ENCODE measurements at places on chromosomes 1 and 21.

DNA sequence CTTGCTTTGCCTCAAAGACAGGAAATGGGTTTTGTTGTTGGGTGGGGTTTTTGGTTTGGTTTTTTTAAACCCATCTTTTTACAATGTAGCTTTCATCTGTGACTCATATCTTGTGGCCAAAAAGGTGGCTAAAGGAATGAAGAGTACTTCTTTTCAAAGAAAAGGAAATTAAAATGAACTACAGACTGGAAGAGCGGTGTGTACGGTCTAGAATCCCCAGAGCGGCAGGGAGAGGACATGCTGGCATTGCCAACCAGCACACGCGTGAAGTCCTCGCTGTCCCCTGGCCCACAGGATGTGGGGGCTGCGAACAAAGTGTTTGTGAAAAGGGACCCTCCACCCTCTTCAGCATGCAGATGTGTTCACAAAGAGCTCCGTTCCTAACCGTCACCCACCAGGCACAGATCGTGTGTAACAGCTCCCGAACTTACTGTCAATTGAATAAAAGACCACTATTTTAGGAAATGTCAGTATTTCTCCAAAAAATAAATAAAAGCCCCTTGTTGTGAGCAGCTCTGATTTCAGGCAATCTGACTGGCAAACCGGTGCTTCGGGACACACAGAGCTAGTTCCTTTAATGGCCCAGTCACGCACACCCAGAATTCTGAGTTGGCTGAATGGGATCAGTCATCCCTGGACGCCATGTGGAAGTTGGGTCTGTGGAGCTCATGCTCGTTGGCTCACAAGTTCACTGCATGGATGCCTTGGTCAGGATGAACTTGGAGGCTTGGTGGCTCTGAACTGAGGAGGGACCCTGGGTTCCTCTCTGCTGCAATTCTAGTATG, 602.9 kb downstream of the NPHP4 start:
- no peak for DNase-seq

DNA sequence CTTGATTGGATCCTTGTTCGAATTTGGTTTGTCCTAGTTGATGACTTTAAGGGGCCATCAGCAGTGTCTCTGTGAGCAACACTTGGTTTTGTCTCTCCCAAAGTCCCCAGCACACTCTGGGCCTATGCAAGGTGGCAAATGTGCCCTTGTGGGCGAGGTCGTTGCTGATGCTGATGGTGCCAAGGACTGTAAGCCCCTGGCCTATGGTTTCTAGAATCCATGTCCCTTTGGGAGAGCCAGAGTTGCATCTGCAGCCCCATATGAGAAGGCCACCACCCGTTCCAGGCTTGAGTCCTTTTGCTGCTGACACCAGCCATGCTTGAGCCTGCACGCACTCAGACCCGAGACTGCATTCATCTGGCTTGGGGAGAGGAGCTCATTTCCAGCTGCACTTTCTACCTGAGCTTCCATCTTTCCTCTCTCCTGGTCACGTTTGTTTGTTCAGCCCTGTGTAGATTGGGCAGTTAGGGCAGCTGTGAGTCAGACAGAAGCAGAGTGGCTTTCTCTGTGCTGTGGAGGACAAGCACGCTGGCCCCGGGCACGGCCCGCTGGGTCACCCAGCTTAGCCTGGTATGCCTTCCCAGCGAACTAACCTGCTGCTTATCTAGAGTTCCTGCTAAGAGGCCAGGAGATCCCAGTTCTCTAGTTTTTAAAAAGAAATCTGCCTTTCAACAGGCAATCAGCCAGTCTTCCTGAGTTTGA, 52.1 kb upstream of the CSF3R start:
- DNase-seq = no peak

- DNase-seq = no peak
Observed at GRCh38 chr1:234862360-234862943, 252.5 kb upstream of the IRF2BP2 start.

- DNase-seq = no peak
Observed at GRCh38 chr1:177069490-177069889, 95.0 kb downstream of the ASTN1 start.

DNA sequence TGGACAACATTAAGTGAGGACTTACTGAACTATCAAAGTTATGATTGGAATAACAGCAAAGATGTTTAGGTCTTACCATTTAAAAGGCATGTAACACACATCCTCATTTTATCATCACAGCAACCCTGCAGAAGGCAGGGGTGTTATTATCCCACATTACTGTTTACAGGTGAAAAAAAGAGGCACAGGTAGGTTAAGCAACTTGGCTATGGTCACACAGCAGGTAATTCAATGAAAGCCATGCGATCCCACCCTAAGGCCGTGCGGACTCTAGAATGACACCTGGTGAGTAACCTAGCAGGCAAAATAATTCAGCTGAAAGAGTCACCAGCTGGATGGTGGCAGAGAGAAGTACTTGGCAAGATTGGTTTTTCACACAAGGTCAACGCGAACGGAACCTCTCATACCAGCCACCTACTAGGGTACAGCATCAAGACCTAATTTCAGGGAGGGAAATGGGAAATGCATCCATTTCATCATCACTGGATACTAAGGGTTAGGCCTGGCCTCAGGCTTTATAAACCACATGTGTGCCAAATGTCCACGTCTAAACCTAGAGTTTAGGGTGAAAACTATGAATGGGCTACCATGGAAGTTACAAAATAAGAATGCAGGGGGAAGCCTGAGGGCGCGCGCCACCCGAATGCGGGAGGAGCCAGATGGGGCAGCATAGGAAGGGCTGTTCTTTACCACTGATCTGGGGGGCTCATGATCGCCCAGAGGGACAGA, 85.3 kb downstream of the SLC66A1 start:
- no peak for DNase-seq

DNA sequence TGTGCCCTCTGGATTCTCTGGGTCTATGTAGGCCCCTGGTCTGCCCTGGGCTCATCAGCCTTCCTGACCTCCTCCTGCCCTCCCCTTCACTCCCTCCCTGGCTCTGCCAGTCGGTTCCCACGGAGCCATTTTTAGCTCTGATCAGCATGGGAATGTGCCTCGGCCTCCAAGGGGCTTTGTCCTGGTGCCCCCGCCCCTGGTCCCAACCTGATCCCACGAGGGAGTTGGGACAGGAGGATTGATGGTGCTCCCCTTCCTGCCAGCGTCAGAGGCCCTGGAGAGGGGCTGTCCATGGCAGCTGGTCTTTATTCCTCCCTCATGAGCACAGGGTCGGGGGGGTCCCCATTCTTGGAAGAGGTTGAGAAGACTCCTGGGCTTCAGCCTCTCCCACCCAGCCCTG, 24.9 kb downstream of the ETNK2 start:
- DNase-seq = no peak

GRCh38 chr1:93907718-93908117, 1.5 kb downstream of the GCLM start:
- no peak for DNase-seq

DNA sequence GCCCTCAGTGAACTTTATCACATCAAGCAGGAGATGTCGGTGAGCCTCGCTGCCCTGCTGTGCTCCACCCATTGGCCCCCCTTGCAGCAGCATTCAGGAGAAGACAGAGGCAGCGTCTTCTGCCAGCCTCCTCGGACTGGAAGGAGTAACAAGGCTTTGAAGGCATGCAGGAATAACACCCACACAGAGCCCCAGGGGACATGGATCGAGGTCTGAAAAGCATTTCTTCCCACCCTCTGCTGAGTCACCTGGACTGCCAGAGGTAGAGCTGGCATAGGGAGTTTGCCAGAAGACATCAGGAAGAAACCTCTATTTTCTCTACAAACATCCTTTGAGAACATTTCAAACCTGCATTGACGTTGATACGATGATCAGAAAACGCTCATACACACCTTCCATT, 42.9 kb downstream of the COL18A1 start:
- no peak for DNase-seq

DNA sequence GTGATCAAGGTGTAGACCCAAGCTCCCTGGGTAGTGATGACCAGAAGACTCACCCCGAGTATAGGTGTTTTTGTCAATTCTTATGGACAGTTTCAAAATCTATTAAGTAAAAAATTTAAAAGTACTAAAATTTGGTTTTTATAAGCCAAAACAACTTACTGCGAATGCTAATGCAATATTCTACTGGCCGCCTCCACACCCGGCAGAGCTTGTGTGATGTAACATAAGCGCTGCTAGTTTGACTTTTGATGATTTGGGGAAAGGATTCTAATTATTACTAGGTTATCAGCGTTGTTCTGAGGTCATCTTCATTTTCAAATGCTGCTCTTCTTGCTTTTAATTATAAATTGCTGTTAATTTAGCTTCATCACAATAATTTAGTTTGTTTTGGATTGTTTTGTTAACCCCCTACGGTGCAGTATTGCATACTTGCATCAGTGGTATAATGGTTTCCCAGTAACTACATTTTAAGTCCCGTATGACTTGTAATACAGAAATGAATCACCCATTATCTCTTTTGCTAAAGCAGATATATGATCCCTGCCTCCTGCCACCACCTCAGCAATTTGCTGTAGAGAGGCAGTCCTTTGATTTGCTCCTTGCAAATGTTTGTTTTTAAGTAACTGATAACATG, 178.0 kb downstream of the SDCCAG8 start:
- no peak for DNase-seq

DNA sequence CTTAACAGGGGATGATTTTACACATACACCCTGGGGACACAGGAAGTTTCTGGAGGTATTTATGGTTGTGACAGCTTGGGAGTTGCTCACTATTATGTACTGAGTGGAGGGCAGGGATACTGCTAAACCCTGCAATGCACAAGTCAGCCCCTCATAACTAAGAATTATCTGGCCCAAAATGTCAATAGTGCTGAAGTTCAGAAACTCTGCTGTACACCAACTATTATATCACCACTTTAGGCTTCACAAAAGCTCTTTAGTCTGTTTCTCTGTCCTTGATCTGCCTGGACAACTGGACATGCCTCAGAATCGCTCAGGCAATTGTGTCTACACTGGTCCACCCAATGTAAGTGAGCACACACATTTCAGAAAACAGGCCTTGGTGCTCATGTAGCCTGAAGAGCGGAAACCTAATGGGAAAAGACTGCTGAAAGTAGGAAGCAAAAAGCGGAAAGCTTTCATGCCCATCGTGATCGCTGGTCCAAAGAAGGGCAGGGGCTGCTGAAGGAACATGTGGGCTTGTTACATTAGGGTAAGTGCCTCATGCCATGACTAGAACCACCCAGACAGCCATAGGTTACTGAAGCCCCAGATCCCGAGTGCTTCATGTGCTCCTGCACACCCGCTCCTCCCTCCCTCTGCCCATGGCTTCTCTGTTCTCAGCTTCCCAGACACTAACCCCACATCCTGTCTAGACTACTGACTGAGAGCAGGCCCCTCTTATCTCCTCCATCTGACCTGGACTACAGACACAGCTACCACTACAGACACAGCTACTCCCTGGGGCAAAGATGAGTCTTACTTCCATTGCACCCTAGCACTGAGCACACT, 73.5 kb downstream of the LRIG2 start:
- no peak for DNase-seq

DNA sequence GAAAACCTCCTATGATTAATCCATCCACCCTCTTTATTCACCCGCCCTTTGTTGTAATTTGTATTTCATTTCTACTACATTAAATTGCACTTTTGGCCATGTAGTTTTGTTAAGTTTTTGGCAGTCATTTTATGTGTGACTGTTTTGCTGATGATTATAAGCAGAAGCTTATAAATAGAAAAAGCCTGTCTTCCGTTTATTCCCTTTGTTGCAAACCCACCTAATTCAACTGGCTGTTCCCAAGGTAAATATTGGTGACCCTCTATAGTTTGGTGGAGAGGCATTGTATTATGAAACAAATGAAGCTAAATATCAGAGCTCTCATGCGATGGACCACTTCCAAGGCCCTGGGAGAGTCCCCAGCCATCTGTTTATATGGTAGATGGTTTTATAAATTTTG, 36.7 kb upstream of the IGSF3 start:
- no peak for DNase-seq

DNA sequence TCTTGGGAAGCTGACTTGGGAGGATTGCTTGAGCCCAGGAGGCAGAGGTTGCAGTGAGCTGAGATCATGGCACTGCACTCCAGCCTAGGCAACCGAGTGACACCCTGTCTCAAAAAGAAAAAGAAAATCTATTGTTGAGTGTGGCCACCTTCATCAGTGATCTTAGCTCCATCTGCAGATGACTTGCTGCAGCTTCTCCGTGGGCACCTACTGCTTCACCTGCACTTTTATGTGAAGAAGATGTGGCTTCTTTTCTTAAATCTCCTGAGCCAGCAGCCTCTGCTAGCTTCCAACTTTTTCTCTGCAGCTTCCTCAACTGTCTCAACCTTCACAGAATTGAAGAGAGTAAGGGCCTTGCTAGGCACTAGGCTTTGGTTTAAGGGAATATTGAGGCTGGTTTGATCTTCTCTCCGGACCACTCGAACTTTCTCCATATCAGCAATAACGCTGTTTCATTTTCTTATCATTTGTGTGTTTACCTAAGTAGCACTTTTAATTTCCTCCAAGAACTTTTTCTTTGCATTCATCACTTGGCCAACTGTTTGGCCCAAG, 28.0 kb downstream of the AGPAT3 start:
- no peak for DNase-seq

- no peak for DNase-seq
Observed at GRCh38 chr1:37919277-37919676, 27.6 kb downstream of the INPP5B start.

DNA sequence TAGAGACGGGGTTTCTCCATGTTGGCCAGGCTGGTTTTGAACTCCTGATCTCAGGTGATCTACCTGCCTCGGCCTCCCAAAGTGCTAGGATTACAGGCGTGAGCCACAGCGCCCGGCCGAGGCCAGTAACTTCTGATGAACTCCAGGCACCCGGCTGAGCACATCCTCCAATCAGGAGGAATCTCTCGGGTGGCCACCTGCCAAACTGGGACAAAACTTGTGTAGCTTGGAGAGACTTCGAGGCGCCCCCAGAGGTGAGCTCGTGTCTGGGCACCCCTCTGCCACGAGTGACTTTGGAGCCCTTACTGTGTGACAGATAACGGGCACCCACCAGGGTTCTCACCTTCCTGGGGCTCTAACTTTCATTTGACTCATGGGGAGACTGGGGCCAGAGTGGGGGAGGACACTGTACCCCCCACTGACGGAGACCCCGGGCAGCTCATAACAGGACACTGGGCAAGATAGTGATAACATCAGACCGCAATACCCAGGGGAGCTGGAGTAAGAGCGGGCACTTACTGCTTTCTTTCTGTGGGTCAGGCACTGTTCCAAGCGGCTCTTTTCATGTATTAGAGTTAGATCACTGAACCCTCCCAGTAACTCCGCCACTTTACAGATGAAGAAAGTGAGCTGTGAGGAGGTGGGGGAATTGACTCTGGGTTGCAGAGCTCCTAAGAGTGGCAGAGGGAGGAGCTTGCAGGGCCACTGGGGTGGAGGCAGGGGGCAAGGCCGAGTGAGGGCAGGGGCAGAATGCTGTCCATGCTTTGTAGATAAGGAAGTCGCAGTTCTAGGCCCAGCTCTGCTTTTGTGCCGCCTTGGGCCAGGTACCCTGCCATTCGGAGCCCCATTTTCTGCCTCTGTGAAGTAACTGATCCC, 1.9 kb upstream of the PADI2 start:
- DNase-seq = no peak

Data from activated CD8-positive, alpha-beta memory T cell treated with anti-CD3 and anti-CD28 coated beads for 48 hours (primary cell).